ENCODE measurements at places on chromosomes 12 and 14.

DNA sequence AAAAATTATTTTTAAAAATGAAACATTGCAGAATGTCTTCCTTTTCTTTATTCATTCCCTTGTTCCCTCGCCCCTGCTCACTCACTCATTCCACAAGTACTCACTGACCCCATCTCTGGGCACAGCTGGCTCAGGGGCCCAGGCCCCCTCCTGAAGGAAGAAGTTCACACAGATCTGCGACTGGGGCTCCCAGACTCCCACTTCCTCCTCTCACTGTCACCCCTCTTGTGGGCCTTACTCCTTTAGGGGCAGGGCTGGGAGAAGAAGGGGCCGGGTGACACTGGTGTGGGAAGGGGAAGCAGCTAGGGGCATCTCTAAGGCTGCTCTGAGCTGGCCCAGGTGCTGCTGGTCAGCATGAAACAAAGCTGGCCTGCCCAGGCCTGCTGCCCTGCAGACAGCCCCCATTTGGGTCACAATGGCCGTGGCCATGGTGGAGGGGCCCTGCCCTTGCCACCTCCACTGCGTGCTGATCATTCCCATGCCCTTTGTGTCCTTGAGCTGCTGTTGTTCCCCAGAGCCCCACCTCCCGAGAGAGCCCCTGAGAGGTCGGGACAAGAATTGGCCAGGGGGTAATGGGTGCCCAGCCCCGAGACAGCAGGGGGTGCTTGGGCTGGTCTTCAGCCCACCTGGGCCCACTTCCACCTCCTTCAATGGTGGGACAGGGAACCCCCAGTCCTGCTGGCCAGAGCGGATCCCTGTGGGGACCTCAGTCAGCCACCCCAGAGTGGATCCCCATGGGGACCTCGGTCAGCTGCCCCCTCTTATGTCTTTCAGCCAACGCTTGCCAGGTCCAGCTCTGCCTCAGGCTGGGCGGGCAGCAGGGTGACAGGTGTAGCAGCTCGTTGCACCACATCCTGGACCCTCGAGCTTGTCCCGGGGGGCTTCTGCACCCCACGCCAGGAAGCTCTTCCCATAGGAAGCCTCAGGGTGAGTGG, 212.4 kb upstream of the C14orf180 start:
- no peak for DNase-seq

GRCh38 chr12:85825746-85826145, 10.5 kb downstream of the RASSF9 start:
- no peak for DNase-seq

- no peak for DNase-seq
Observed at GRCh38 chr12:71718611-71719010, 32.7 kb downstream of the TMEM19 start.

DNA sequence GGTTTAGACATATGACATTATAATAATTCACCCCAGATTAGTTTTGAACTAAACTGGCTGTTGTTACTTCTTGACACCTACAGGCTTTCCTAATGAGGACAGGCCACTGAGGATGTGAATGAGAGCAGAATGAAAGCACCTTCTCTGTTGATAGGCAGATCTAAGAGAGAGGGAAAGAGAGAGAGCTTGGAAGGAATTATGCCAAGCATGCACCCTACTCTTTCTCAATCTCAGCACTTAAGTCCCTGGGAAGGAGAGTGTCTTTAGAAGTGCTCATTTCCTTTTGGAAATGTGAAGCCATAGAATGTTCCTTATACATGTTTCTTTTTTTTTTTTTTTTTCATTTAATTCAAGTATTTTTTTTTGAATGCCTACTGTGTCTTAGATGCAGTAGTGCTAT, 49.0 kb downstream of the TBC1D15 start:
- no peak for DNase-seq

DNA sequence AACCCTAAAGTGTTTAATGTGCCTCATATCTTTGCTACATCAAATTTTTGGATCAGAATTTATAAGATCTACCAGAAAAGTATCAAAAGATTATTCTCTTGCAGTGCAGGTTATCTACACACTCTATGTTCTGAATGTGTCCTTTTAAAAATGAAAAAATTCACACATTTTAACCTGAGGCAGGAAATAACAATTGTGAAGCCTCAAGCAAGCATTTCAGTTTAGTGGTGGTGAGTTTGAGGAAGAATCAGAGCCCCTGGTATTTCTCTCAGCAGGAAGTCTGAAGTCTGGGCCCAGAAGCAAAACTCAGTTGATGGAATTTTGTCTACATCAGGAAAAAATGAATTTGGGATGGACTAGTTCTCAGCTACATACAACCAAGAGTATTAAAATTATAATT, 137.0 kb upstream of the PZP start:
- DNase-seq = no peak

DNA sequence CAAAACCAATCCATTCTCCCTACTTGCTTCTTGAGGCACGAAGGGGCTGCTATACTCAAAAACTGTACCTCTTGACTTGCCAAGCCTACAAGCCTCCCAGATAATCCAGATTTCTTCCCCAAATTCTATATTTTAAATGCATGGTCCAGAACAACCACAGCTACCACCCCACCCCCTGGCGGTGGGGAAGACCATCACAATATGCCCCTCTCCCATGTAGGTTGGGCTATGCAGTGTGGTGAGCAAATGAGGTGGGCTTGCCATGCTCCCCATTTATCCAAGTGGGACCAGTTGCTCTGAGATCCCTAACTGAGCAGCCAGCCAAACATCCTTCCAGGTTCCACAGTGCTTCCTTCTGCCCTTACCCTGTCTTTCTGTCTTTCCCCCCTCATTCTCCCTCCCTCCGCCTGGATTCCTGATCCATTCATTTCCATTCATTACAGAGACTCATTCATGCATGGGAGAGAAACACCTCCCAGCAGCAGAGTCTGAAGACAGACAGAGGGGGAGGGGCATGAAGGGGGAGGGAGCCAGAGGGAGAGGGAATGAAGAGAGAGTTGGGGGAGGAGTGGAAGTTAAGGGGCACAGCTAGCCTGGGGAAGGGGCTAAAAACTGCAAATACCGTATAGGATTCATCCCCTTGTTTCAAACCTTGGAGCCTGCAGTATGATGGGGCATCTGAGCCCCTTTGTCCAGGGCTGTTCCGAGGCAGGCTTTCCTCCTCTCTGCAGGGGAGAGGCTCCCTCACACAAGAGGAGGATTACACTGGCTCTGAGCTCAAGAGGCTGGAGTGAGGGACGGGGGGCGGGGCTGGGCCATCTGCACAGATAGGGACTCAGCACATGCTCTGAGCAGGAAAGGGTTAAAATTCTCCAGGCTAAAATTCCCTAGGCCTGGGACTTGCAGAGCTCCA, 4.4 kb downstream of the ZNF219 start:
- no peak for DNase-seq

- no peak for DNase-seq
Observed at GRCh38 chr14:90599339-90599738, 202.5 kb downstream of the CALM1 start.

DNA sequence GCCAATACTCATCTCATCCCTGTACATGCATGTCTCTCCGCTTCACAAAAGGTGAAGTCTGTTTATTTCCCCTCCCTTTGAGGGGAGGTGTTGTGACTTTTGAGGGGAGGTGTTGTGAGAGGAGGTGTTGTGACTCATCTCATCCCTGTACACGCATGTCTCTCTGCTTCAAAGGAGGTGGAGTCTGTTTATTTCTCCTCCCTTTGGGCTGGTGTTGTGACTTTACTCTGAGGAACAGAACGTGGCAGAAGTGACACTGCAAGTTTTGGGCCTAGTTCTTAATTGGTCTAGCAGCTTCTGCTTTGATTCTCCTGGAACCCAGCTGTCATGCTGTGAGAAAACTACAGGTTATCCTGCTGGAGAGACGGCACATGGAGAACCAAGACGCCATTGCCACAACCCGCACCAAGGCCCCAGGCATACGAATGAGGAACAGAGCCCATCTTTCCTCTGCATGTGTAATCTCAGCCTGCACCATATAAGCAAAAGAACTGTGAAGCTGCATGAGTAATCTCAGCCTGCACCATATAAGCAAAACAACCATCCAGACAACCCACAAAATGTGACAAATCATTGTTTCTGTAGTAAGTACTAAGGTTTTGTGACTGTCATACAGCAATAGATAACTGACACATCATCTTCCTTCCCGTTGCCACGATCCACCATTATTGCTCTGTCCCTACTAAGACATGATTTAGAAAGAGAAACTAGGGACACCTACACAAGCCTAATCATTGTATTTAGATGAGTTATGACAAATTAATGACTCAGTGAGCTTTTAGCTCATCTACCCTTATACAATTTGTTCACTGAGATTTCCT, 30.0 kb downstream of the GALNT4 start:
- no peak for DNase-seq

- DNase-seq = no peak
Observed at GRCh38 chr12:91781114-91781513, 364.5 kb downstream of the BTG1 start.

- DNase-seq = no peak
Observed at GRCh38 chr14:54330876-54331275, 65.9 kb upstream of the CDKN3 start.

DNA sequence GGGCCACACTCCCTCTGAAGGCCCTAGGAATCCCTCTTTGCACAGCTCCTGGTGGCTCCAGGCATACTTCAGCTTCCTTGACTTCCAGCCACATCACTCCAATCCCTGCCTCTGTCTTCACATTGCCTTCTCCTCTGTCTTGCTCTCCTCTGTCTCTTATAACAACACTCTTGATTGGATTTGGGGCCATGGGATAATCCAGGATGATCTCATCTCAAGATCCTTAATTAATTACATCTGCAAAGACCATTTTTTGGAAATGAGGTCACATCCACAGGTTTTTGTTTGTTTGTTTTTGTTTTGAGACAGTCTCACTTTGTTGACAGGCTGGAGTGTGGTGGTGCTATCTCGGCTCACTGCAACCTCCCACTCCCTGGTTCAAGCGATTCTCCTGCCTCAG, 88.7 kb downstream of the TMTC1 start:
- no peak for DNase-seq

DNA sequence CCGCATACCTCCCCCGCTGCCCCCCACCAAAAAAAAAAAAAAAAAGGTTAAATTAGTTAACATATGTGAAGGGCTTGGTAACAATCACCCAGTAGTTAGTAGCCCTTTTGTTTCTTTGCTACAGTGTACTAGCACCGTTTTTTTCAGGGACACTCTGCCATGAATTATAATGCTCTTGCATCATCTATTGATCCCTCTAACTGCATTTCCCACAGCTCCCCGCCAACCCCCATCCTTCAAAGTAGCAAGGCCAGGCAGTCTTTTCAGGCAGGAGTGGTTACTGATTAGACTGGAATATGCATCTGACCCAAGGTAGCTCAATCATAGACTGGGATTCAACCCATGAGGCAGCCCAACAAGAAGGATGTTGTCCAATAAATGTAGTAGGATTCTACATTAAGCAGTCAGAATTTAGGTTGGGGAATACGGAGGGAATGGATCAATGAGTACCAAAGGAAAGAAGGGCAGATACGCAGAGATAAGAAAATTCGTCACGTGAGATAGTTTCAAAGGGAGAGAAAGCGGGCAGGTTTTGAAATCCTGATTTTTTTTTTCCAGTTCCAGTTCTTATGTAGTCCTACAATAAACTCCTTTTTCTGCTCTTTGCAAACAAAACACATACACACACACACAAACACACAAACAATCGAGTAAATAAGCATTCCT, 39.8 kb upstream of the CRACR2A start:
- no peak for DNase-seq

- DNase-seq = no peak
Observed at GRCh38 chr12:47725091-47725772, at the start of gene ENDOU. TSS of gene ENDOU (minus strand) at chr12:47725490. CDS start at chr12:47725413, 77 bp downstream.

GRCh38 chr14:95507701-95508103, 8.7 kb downstream of the SYNE3 start:
- no peak for DNase-seq

DNA sequence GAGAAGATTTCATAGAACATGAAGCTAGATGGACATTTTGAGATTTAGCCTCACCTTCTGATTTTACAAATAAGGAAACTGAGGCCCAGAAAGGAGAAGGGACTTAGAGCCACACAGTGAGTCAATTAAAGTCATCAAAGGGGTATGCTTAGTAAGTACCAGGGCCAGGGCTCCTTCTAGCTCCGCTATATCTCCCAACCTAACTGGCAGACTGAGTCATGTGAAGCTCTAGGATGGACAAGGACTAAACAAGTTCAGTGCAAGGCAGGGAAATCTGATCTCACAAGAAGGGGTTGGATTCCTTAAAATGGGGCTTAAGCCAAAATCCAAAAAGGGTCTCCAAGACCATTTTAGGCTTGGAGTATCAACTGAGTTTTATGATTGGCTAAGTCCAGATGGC, 215.8 kb downstream of the PHLDA1 start:
- no peak for DNase-seq

- peak; percentile 93 for DNase-seq
Observed at GRCh38 chr12:4273652-4274395, at the start of gene CCND2. TSS of gene CCND2 (plus strand) at chr12:4273762. CDS start at chr12:4274041, 279 bp downstream.

GRCh38 chr14:72962829-72963312, 36.6 kb downstream of the DCAF4 start:
- DNase-seq = peak; percentile 12

DNA sequence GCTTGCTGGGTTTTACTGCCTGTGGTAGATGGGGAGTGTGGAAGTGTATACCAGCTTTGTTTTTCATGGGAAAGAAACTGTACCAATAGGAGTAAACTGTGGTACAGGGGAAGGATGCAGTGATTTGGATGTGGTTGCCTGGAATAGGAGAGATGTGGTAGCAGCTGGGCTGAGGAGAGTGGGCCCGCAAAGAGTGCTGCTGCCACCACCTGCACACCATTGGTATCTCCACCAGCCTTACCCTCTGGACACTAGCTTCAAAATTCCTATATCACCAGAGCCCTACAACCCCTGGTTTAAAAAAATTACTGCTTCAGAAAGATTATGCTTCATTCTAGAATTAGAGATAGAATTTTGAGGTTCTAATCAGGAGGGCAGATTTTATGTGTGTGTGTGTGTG, 53.6 kb downstream of the AKAP6 start:
- DNase-seq = no peak

GRCh38 chr14:35643513-35643912, 109.5 kb downstream of the INSM2 start:
- DNase-seq = no peak

DNA sequence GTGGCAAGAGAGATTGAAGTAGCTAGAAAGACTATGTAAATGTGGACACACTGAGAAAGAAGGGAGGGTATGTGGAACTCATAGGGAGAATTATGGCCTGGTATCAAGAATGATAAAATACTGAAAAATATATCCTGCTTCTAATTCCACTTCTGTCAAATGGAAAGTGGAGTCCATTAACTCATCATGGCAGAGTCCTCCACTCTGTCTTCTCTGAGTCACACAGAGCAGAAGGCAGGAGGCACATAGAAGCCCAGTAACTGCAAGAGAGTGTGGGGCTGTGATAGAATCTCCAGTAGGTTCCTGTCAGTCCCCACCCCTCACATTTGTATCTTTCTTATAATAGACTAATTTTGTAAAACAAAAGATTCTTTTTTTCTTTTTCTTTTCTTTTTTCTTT, 223.7 kb downstream of the AKAP6 start:
- DNase-seq = no peak

DNA sequence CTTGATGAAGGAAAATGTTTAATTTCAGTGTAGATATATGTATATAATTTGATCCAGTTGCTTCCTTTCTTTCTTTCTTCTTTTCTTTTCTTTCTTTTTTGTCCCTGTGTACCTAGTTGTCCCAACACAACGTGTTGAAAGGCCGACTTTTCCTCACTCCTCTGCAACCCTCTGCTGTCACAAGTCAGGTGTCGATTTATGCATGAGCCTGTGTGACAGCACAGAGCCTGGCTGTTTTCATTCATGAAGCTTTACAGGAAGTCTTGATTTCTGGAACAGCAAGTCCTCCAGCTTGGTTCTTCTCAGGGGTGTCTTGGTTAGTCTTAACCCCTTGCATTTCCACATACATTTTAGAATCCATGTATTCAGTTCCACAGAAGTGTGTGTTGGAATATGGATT, 88.1 kb downstream of the PPP2R5C start:
- no peak for DNase-seq

GRCh38 chr14:59582161-59582560, 5.5 kb upstream of the CCDC175 start:
- no peak for DNase-seq
